Kidney epithelial cell (primary cell): ENCODE measurements at places on chromosomes 16 and 17. TPM values are rescaled to one million over a fixed set of nuclear protein-coding genes. Genes with fewer than 3 reads are reported as not detected.

MEIOB gene
- 5.0 and 6.2 TPM in 2 replicates for total RNA-seq

- DNase-seq, result no peak
These were observed 16.7 kb upstream of the OR1F1 start for GRCh38 chr16:3171181-3171854.

GRCh38 chr16:80230328-80231120 lies 310.3 kb upstream of the DYNLRB2 start:
- DNase-seq, result no peak

DNA sequence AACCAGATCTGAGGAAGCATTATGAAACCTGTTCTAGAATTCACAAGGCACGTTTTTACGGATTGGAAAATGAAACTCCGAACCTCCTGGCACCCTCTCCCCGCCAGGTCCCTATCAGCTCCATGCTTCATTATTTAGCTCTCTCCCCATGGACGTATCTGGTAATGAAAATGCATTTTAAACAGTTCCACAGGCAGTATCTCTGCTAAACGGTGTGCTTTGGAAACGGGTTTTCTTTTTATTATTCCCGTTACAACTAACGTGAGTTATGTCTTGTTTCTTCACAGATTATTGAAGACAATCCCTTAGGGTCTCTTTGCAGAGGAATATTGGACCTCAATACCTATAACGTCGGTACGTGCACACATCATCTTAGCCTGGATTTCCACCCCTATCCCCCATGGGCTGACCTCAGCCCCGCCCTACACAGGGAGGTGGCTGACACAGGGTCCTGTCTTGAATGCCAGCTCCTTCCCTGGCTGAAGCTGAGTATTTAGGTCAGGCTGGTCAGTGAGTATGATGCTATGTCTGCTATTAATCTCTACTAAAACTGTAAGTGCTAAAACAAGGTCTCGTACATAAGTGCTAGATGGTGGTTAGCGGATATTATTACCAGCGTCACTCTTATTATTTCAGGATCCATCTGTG lies 82.9 kb downstream of the SDR42E1 start:
- no peak for DNase-seq

GRCh38 chr16:75024594-75024993 lies 25.8 kb downstream of the ZNRF1 start:
- no peak for DNase-seq

DNA sequence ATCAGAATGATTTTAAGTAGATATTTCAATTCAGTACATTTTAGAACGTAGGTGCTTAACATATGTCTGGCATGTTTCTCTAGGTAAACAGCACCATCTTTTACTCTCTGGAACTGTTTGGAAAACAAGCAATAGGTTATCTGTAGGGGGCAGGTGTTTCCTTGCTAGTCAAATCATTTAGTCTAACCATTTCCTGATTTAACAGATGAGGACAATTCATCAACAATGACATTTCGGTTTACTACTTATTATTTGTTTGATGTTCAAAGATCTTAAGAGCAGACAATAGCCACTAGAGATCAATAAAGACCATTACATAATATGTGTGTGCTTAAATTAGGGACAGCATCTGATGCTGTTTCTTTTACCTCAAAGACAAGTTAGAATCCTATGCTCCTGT lies 173.1 kb downstream of the CEP112 start:
- DNase-seq, result no peak

- no peak for DNase-seq
These were observed 13.2 kb downstream of the DYNLRB2 start for GRCh38 chr16:80554033-80554432.

DNA sequence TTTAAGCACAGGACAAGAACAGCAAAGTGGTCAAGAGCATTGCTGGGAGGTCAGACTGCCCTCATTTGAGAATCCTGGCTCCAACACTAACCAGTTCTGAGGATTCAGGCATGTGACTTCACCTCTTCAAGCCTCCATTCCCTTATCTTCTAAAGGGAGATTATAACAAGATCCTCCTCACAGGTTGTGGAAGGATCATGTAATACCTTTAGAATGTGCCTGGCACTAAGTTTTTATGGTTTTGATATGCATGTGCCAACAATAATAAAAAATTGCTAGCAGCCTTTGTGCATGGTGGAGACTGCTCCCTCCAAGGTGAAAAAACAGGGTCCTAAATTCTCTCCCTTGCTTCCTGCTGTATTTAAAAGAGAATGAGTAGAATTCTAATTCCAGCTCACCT lies 36.0 kb upstream of the ADAMTS18 start:
- DNase-seq, result no peak

GRCh38 chr17:78473951-78474613 lies 95.6 kb downstream of the PGS1 start:
- no peak for DNase-seq

DNA sequence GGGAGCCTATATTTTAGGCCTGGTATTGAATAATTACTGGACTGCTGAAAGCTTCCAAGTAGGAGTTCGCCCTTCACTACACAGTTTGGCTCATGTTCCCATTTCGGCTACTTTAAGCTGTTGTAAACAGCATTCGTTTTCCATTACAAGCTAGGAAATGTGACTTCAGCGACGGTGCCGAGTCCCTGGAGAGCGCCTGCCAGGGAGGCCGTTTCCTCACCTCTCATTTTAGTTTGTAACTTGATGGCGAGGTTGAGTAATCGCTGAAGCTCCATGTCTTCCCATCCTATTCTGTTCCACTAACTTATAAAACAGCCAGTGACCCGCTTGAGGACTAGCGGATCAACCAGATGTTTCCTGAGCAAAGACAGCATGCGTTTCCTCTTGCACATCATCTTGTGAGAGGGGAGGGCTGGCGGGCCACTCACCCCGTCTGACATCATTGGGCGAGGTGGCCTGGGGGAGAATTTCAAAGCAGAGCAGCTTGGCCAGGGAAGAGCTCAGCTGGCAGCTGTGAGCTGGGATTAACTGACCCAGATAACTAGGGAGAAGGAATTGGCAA lies 32.9 kb downstream of the PCTP start:
- DNase-seq, result no peak

DNA sequence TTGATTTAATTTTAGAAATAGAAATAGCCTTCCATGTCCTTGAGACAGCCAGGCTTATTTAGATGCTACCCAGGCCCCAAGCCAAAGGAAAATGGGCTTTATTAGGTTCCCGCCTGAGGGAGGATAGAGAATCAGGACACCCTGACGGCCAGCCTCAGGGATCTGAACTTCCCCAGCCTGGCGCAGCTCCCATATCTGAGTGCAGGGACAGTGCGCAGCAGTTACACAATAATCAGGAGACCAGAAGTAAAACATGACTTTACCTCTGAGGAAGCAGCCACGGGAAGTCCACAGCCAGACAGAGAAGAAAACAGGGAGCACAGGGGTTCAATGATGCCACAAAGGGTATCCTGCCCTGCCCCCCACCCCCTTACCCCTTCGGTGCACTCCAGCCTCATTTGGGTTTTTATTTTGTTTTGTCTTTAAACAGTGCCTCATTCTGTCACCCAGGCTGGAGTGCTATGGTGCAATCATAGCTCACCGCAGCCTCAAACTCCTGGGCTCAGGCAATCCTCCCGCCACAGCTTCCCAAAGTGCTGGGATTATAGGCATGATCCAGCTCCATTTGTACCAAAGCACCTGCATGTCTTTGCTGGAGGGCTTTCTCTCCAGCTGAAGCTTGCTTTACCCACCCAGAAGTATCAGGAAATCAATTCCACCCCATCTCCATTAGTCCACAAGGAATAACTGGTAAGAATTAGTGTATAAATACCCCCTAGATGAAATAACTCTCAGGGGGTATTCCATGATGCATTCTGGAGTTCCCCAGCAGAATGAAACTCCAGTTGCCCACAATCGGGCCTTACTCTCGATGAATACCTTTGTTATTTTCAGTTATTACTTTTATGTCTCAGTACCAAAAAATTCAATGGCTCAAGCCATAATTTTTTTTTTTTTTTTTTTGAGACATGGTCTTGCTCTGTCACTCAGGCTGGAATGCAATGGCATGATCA lies 21.9 kb downstream of the ORC6 start:
- no peak for DNase-seq

- no peak for DNase-seq
These were observed 82.3 kb downstream of the RPA1 start for GRCh38 chr17:1912146-1912545.

- no peak for DNase-seq
These were observed 1.5 kb downstream of the GAS7 start for GRCh38 chr17:10196941-10197340.

DNA sequence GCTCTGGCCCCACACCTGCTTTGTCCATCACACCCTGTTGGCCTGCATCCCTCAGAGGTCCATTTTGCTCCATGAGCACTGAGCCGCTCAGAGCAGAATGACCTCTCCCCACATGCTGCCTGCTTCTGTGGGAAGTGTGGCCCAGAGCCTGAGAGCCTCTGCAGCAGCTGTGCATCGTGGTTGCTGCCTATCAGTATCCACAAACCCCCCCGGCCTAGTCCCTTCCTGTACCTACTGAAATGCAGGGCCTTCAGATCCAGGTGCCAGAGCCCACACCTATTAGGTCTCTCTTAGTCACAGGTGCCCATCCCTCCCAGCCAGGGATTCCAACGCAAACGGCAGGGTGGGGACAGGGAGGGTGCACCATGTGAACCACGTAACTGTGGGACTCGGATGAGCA lies 16.6 kb upstream of the TRPV3 start:
- no peak for DNase-seq

HEXIM2 gene
- 7.7 and 10.4 TPM in 2 replicates for total RNA-seq

TBC1D28 gene
- not detected in 2 replicates for total RNA-seq

DNA sequence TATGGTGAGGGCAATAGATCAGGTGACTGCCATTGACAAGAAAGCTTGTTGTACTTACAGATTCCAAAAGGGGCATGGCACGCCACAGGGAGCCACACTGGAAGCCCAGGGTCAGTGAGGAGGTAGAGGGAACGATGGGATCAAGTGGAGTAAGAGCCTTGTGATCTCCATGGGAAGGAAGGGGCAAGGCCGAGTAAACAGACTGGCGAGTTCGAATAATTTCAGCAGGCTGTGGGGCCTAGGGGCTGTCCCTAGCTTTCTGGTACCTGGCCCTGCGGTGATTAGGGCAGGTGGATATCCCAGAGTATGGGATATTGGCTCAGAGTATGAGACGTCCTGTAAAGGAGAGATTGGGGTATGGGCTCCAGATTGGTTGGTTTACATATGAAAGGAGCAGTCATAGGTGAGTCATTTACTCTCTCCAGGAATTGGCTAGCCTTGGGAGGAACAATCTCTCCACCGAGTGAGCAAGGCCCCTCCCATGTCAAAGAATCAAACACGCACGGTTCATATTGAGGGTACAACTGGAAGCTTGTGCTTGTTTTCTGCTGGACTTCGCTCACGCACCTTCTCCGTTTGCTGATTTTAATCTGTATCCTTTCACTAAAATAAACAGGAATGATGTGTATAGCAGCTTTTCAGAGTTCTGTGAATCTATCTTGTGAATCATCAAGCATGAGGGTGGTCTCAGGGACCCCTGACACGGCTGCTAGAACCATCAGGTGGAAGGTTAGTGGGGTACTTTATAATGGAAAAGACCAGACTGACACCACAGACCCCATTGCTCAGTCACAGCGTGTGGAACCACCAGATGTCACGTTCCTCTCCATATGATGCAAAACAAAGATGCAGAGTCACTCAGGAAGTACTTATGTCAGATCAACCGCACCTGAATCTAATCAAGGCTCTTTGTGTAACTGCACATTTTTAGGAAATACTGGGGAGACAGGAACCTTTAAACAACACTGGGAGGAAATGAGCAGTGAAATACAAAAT lies 27.9 kb downstream of the GABARAPL2 start:
- no peak for DNase-seq

- DNase-seq, result no peak
These were observed 187.0 kb downstream of the ZFHX3 start for GRCh38 chr16:72860726-72861562.

PYY gene
- total RNA-seq, result 0.48 TPM in 1 of 2 replicates, not detected in the other

PYDC1 gene
- total RNA-seq, result not detected in 2 replicates

DNA sequence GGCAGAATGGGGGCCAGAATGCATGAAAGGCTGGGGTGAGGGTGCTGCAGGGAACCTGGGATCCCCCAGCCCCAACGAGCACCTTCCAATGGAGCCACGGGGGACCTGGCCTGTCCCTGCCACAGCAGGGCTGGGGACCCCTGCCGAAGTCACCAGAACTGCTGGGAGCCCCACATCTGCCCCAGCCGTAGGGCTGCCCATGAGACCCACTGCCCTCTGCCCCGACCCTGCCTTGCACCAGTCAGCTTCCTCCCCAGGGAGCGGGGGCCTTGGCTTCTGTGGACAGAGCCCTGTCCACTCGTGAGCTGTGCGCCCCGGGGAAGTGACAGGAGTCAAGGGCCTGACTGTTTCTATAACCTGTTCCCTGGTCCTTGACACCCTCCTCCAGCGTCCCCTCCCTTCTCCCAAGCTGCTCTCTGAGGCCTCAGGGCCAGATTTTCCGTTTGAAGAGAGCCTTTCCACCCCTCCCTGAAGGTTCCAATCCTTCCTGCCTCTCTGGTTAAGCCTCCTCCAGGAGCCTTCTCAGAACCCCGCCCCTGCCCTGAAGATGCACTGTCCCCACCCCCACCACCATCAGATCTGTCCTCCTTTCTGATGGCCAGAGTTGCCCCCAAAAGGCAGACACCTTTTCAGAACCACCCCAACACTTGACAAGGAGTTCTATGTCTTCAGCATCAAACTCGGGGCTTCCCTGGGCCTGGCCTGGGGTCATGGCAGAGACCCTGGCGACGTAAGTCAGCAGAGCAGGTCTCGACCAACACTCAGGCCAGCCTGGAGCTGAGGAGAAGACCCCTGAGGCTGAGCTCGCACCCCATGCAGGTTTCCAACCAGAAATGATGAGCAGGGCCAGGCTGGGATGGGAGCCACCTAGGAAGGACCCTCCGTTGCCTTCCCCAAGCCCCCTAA lies 10.7 kb upstream of the PRR29 start:
- no peak for DNase-seq

GRCh38 chr17:351875-352420 lies 659 bp downstream of the RPH3AL start:
- DNase-seq, result no peak

OR3A3 gene
- total RNA-seq, result not detected in 2 replicates

- DNase-seq, result no peak
These were observed 850 bp upstream of the PNMT start for GRCh38 chr17:39667262-39667944.

TBC1D10B gene
- total RNA-seq, result 47.0 and 51.9 TPM in 2 replicates

TANGO6 gene
- 10.9 and 15.8 TPM in 2 replicates for total RNA-seq

- no peak for DNase-seq
These were observed 4.0 kb downstream of the BECN1 start for GRCh38 chr17:42819939-42820535.

GRCh38 chr17:8031261-8031661 lies 7.6 kb upstream of the ALOX15B start:
- no peak for DNase-seq

GRCh38 chr16:15548482-15548891 lies 94.5 kb downstream of the MARF1 start:
- DNase-seq, result no peak
